CD8-positive, alpha-beta T cell (primary cell): ENCODE measurements at places on chromosomes 7 and 10.

DNA sequence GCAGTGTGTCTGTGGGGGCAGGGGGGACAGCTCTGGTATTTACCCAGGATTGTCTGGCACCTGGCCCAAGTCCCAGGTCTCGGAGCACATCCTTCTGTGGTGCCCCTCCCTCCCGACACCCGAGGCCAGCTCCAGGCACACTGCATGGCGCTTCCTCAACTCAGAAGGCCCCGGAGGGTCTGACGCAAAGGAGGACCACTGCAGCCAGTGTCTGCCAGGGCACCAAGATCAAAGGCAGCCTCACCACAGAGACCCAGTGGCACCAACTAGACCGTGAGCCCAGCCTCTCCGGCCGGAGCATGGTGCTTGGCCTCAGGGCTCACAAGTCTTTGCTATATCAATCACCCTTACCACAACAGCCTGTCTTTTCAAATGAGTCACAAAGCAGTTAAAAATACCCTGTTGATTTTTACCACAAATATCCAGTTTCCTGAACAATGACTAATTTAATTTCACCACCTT, 99.3 kb upstream of the DDC start:
- no peak for DNase-seq

- no peak for DNase-seq
Observed at GRCh38 chr10:5442065-5442989, 30.0 kb downstream of the NET1 start.

- no peak for DNase-seq
Observed at GRCh38 chr7:17333221-17333620, 34.8 kb downstream of the AHR start.

GRCh38 chr10:73576178-73576889, 14.8 kb downstream of the USP54 start:
- DNase-seq: no peak

DNA sequence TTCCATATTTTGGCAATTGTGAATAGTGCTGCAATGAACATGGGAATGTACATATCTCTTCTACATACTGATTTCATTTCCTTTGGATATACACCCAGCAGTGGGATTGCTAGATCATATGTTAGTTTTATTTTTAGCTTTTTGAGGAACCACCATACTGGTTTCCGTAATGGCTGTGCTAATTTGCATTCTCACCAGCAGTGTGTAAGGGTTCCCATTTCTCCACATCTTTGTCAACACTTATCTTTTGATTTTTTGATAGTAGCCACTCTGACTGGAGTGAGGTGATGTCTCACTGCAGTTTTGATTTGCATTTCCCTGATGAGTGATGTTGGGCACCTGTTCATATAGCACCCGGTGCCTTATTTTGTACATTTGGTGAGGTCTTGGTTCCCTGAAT, 519.6 kb downstream of the REEP3 start:
- no peak for DNase-seq

- no peak for DNase-seq
Observed at GRCh38 chr7:15839416-15840100, 153.1 kb upstream of the MEOX2 start.

DNA sequence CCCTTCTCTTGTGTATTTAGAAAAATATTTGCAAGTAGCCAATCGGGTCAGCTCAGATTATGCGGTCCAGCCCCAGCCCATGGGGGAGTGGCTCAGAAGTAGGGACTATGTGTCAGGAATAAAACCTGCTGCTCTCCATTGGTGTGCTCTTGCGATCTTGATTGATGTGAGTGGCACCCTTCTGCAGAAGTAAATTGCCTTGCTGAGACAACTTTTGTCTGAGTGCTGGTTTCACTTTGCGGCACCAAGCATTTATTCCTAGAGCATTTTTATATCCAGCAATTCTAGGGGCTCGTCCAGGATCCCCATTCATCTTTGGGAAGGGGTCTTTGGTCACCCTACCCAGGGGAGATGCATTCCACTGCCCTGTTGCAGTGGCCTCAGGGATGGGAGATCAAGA, 26.1 kb upstream of the FAM221A start:
- no peak for DNase-seq

- DNase-seq: no peak
Observed at GRCh38 chr7:1681581-1681980, 11.5 kb downstream of the ELFN1 start.

- DNase-seq: no peak
Observed at GRCh38 chr7:12635830-12636229, 51.6 kb upstream of the ARL4A start.

GRCh38 chr10:111203615-111204014, 126.8 kb downstream of the ADRA2A start:
- no peak for DNase-seq

- DNase-seq: no peak
Observed at GRCh38 chr10:105585753-105586152, 944.7 kb downstream of the SORCS3 start.

GRCh38 chr10:47104151-47104605, 192.9 kb downstream of the PTPN20 start:
- no peak for DNase-seq
